Chondrocyte (in vitro differentiated cells): ENCODE measurements at places on chromosomes 11 and 22. TPM values are rescaled to one million over a fixed set of nuclear protein-coding genes. Genes with fewer than 3 reads are reported as not detected.

DNA sequence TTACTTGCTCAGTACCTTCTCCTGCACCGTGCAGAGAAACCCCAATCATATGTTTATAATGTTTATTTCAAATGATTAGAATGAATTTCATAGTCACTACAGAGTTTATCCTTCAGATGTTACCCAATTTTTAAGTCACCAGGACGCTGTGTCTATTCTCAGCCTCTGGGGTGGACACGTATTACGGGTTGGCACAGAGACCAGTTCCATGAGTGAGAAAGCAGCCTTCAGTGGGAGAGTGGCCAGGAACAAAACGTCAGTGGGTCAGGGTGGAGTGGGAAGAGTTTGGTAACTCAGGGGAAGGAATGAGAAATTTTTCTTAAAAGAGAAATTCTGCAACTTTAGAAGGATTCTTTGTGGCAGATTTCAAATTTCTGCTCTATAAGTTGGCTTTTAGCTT, 77.1 kb upstream of the MTMR2 start:
- H3K4me1 ChIP-seq, result peaks cover 38% of the 10 kb centered on the region
- no peak overlapping the region for H3K4me3 ChIP-seq
- H3K27ac ChIP-seq, result peak overlapping the region; percentile 69
- no peaks in the 10 kb centered on the region for H3K27me3 ChIP-seq

DNA sequence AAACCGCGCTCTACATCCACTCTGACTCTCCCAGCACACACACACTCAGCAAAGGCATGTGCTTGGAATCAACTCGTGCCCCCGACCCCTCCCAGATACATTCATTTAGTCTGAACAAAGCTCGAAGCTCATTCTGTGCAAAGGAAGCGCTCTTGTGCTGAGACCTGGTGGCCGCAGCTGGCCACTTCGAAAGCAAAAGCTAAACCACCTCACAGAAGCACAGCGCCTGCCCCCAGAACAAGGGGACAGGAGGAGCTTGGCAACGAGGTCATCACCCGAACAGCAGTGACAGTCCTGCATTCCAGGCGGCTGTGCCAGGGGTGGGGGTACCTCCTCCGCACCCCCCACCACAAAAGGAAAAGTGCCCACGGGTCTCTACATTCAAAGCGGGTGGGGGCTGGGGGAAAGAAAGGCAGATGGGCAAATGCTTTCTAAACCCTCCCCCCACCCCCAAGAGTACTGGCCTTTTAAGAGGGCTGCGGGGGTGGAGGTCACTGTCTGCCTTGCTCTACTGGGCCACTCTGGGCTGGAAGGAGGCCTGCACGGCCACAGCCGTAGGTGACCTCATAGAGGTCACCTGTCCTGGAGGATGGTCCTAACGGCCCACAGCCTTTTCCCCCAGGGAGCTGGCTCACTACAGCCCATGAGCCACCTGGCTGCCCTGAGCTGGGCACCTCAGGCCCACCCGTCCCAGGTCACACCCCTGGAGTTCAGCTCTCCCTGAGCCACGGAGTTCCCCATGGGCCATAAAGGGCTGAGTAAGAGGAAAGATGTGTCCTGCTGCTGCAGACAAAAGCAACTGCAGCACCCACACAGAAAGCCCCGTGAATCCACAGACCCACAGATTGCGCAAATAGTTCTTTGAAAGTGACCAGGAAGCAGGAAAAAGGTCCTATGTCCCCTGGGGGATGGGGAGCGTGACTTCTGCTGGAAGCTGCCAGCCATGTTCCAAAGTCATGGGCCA, 21.3 kb downstream of the CBX7 start:
- H3K4me1 ChIP-seq, result peaks cover 12% of the 10 kb centered on the region
- no peak overlapping the region for H3K27ac ChIP-seq
- no peaks in the 10 kb centered on the region for H3K27me3 ChIP-seq
- H3K4me3 ChIP-seq, result no peak overlapping the region
- H3K36me3 ChIP-seq, result no peaks in the 10 kb centered on the region

- peak overlapping the region; percentile 24 for H3K27ac ChIP-seq
- no peak for DNase-seq
- H3K36me3 ChIP-seq, result no peaks in the 10 kb centered on the region
These were observed 34.8 kb downstream of the BARX2 start for GRCh38 chr11:129410395-129410960.

RASL10A gene
- 0.27 to 1.2 TPM (median 0.31 TPM) in 3 replicates for total RNA-seq

GRCh38 chr11:95853862-95854261, 63.6 kb downstream of the CEP57 start:
- DNase-seq, result no peak
- H3K4me1 ChIP-seq, result peaks cover 26% of the 10 kb centered on the region
- H3K27ac ChIP-seq, result no peak overlapping the region

LDLRAD3 gene
- total RNA-seq, result 7.4 to 14.8 TPM (median 8.6 TPM) in 3 replicates

RNF26 gene
- 22.8 to 26.0 TPM (median 24.3 TPM) in 3 replicates for total RNA-seq

DGCR6 gene
- 5.1 to 7.1 TPM (median 5.4 TPM) in 3 replicates for total RNA-seq

WNT7B gene
- 0.15 to 1.1 TPM (median 0.18 TPM) in 3 replicates for total RNA-seq

DGAT2 gene
- 1.3 to 1.6 TPM in 2 of 3 replicates, not detected in the other for total RNA-seq

LRRC10B gene
- 0.10 TPM in 1 of 3 replicates, not detected in the others for total RNA-seq

DNA sequence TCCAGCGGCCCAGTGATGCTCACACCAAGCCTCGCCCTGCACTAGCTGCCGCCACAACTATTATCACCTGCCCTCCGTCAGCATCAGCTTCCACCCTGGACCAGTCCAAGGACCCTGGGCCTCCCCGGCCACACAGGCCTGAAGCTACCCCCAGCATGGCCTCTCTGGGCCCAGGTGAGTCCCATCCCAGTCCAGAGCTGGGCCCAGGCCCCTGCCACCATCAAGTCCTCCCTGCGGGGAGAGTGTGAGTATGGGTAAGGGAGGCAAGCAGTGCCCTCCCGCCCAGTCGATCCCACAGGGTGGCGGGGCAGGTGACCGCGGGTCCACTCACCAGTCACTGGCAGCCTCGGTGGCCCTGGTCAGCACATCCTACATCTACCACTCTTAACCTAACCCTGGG, 9.5 kb upstream of the SUSD2 start:
- H3K4me1 ChIP-seq, result peaks cover 10% of the 10 kb centered on the region
- no peaks in the 10 kb centered on the region for H3K27me3 ChIP-seq
- no peak overlapping the region for H3K4me3 ChIP-seq
- no peak for DNase-seq

DNA sequence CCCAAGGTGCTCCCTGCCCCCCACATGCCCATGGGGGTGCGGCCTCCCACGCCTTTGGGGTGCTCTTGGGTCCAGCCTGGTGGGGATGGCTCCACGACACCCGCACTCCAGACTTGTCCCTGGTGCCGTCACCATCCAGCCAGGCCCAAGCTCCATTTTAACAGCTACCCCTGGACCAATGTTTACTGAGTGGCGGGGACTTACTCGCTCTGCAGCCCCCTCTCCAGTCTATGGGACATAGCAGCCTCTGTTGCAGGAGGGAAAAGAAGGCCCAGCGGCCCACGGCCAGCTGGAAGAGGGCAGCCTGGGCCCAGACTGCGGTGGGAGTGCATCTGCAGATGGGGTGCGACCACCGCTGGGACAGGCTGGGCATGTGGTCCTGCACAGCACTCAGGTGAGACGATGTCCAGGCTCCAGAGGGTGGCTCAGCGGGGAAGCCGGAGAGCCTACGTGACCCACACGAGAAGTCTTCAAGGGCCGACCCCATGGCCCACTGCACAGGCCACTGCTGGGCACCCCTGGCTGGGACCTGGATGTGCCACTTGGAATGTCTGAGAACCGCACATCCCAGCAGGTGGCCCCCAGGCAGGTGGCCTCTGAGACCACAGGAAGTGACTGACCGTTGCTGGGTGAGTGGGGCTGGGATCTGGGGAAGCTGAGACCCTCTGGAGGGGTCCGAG, 18.1 kb downstream of the IL17REL start:
- H3K27me3 ChIP-seq, result no peaks in the 10 kb centered on the region
- peaks cover 3% of the 10 kb centered on the region for H3K36me3 ChIP-seq
- no peak overlapping the region for H3K4me3 ChIP-seq
- H3K27ac ChIP-seq, result no peak overlapping the region

- no peak overlapping the region for H3K4me3 ChIP-seq
- peaks cover 25% of the 10 kb centered on the region for H3K4me1 ChIP-seq
- H3K27me3 ChIP-seq, result no peaks in the 10 kb centered on the region
- no peak for DNase-seq
These were observed 12.3 kb downstream of the TOLLIP start for GRCh38 chr11:1297011-1297575.

SEC14L6 gene
- 0.77 to 2.0 TPM (median 1.2 TPM) in 3 replicates for total RNA-seq

DNA sequence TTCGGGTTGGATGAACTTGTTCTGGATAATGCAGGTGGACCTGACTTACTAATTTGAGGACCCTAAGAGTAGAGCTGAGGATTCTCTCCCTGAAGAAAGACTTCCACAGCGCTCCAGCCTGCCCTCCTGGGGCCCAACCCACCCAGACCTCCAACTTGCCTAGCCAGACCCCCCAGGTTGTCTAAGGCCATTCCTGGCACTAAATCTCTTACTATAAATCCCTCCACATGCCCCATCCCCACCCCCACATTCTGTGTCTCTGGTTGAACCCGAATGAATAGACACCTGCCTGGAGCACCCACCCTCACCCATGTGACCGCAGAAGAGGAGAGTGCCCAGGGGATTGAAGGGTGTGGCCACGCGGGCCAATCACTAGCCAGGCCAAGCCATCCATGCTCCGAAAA, 1480.0 kb downstream of the TBC1D22A start:
- DNase-seq, result no peak
- peaks cover 20% of the 10 kb centered on the region for H3K27me3 ChIP-seq
- no peak overlapping the region for H3K4me3 ChIP-seq
- H3K36me3 ChIP-seq, result no peaks in the 10 kb centered on the region

IFITM10 gene
- 39.8 to 159 TPM (median 41.2 TPM) in 3 replicates for total RNA-seq

- no peak overlapping the region for H3K27ac ChIP-seq
- no peaks in the 10 kb centered on the region for H3K36me3 ChIP-seq
- DNase-seq, result no peak
- H3K27me3 ChIP-seq, result peaks cover 45% of the 10 kb centered on the region
- H3K4me3 ChIP-seq, result no peak overlapping the region
These were observed 14.4 kb upstream of the SLC22A6 start for GRCh38 chr11:62999156-62999555.

LPXN gene
- total RNA-seq, result 3.3 to 4.8 TPM (median 4.5 TPM) in 3 replicates

ST14 gene
- 0.10 TPM in 2 of 3 replicates, not detected in the other for total RNA-seq

DNA sequence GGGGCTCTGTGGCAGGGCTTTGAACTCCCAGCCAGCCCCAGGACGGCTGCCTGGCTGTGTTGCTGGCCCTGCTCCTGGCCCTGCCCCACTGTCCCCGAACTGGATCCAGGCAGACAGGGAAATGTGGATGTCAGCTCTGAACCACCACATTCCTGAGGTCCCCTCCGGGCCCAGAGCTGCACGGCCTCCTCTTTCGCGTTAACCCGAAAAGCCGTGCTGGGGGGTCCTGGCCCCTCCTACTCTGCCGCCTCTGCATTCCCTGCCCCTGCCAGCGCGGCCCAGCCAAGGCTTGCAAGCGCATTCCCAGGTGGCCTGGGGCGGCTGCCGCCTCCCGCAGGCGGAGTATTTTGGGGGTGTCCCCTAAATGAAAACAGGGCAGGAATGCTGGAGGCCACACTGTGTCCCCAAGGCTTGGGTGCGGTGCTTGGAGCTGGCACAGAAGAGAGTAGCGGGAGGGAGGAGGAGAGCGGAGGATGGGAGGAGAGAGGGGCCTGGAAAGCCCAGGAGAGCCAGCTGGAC, 5.4 kb downstream of the LINC01488 start:
- H3K27me3 ChIP-seq, result peaks cover 12% of the 10 kb centered on the region
- H3K4me3 ChIP-seq, result no peak overlapping the region
- no peaks in the 10 kb centered on the region for H3K36me3 ChIP-seq
- no peak overlapping the region for H3K27ac ChIP-seq
- peak; percentile 86 for DNase-seq

DNA sequence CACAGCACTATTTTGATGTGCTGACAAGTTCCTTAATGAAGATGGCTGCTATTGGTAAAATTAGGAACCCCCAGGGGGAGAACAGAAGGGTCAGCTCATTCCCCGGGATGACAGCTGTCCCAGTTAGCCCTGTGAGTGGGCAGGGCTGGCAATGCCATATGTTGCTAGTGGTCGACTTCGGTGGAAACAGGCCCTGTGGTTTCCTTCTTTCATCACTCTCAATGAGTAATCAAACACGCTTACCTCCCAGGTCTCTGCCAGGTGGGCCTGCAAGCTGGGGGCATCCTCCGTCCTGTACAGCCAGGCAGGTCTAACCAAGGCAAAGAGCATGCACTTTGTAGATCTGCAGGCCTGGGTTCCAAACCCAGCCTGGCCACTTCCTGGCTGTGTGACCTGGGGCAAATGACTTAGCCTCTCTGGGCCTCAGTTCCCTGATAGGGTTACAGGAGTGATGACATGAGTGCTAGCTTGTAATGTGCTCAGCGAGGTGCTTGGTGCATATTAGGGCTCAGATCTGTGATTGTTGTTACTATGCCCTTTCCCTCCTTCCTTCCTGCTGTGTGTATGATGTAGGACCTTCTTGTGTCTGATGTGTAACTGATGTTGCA, 85.2 kb downstream of the TSPAN18 start:
- DNase-seq, result no peak
- H3K27ac ChIP-seq, result no peak overlapping the region
- peaks cover 9% of the 10 kb centered on the region for H3K27me3 ChIP-seq
- H3K36me3 ChIP-seq, result no peaks in the 10 kb centered on the region
- H3K4me3 ChIP-seq, result no peak overlapping the region
- no peaks in the 10 kb centered on the region for H3K4me1 ChIP-seq

DNA sequence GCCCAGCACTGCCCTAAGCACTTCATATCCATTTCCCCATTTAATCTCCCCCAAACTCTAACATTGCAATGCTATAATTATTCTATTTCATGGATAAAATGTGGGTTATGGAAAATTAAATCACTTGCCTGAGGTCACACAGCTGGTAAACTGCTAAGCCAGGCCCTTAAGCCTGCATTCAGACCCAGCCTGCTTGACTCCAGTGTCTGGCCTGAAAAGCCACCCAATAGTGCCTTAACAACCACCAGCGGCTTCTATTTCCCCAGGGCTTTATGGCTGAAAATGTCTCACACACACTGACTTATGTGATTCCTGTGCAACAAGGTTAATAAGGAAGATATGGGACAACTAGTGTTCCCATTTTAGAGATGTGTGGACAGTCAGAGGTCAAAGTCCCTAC, 178.5 kb upstream of the SNX19 start:
- no peaks in the 10 kb centered on the region for H3K36me3 ChIP-seq
- no peak overlapping the region for H3K27ac ChIP-seq
- DNase-seq, result no peak
- peaks cover 10% of the 10 kb centered on the region for H3K4me1 ChIP-seq

- H3K27me3 ChIP-seq, result no peaks in the 10 kb centered on the region
- H3K4me1 ChIP-seq, result peaks cover 4% of the 10 kb centered on the region
- H3K4me3 ChIP-seq, result no peak overlapping the region
- no peak for DNase-seq
These were observed 15.6 kb upstream of the CRYBB3 start for GRCh38 chr22:25183949-25184619.
